Camera-type eye (tissue), 1 donor: ENCODE measurements at places on chromosomes 11 and 22. TPM values are rescaled to one million over a fixed set of nuclear protein-coding genes. Genes with fewer than 3 reads are reported as not detected.

Gene BDNF
- total RNA-seq = 5.2 TPM

Gene MAPK8IP2
- 22.7 TPM for total RNA-seq

Gene OR8K1
- total RNA-seq = not detected

Gene GRIA4
- 163 TPM for total RNA-seq

Gene RTN4RL2
- 0.93 TPM for total RNA-seq

Gene NRGN
- 1.2 TPM for total RNA-seq

Gene GATD1
- total RNA-seq = 42.8 TPM

Gene IGHMBP2
- total RNA-seq = 18.7 TPM

Gene DERL3
- total RNA-seq = 1.2 TPM

Gene C11orf52
- total RNA-seq = 1.3 TPM

Gene SUSD2
- 2.6 TPM for total RNA-seq

Gene GLYATL1
- 5.0 TPM for total RNA-seq

Gene BACE1-AS
- total RNA-seq = 9.7 TPM

Gene TMPRSS5
- 5.1 TPM for total RNA-seq

Gene OPCML
- total RNA-seq = 23.2 TPM

Gene ALDH3B1
- 5.8 TPM for total RNA-seq

Gene CARD16
- total RNA-seq = 7.7 TPM

Gene RFPL1
- not detected for total RNA-seq

Gene AIFM3
- total RNA-seq = 26.3 TPM

Gene TBX10
- total RNA-seq = not detected

Gene TRIM6
- 5.8 TPM for total RNA-seq

Gene CRYBB3
- total RNA-seq = 325 TPM

Gene KBTBD3
- 20.5 TPM for total RNA-seq

Gene CHKB
- total RNA-seq = 59.6 TPM

Gene TNNI2
- 103 TPM for total RNA-seq

Gene PRG3
- total RNA-seq = not detected

Gene OR10A2
- total RNA-seq = 0.22 TPM

Gene CRYBA4
- 3,745 TPM for total RNA-seq

Gene MPZL3
- 3.5 TPM for total RNA-seq

Gene NAV2
- total RNA-seq = 23.4 TPM

Gene MS4A13
- not detected for total RNA-seq

Gene RRAS2
- total RNA-seq = 37.6 TPM
